ENCODE measurements at places on chromosomes 2 and 18.

DNA sequence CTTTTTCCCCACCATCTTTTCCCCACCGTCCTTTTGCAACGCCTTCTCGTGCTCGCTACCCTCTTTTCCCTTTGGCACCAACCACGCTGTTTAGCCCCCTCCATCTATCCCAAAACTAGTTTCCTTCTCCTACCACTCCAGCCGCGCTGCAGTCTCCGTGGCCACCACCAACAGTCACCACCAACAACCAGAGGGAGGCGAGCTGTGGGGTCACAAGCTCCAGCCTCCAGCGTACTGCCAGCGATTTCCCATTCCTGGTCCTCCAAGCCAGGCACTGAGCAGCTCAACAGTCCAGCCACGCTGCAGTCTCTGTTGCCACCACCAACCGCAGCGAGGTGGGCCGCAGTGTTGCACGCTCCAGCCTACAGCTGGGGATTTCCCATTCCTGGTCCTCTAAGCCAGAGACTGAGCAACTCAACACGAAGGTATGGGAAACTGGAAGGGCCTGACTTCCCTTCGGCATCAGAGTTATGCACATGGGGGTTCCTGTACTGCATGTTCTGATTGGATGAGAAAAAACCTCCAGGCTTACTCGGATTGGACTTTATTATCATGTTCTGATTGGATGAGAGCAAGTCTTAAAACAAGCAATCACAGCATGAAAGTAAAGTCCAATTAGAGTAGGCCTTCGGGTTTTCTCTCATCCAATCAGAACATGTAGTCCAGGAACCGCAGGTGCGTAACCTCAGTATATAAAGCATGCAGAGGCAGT lies 42.3 kb upstream of the IMP4 start:
- DNase-seq, result no peak

DNA sequence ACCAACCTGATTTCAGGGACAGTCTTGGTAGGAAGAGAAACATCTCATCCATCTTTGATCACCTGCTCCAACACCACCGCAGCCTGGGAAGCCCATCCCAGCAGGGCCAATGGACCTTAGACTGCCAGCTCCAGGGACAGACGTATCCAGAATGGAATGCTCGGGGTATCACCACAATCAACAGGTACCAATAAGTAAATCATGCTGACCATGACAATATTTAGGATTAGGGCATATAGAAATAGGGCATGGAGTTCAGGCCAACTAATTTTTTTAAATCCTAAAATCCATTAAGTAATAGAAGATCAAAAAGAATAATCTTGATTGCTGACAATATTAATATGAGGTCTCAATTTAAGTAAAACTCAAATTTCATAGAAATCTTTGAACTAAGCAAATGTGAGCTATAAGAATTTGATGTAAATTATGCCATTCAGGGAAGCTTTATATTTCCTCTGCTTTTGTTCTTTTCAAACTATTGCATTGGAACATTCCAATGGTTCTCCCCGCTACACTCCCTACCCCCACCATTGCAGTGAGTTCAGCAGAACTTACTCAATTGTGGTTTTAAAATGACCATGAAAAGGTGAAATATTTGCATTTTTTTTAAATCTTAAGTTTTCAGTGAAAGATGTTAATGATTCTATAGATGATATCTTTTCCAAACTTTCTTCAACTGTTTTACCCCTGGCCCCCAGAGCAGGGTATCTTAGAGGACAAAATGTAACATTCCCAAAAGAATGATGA lies 138.6 kb downstream of the DNER start:
- no peak for DNase-seq

DNA sequence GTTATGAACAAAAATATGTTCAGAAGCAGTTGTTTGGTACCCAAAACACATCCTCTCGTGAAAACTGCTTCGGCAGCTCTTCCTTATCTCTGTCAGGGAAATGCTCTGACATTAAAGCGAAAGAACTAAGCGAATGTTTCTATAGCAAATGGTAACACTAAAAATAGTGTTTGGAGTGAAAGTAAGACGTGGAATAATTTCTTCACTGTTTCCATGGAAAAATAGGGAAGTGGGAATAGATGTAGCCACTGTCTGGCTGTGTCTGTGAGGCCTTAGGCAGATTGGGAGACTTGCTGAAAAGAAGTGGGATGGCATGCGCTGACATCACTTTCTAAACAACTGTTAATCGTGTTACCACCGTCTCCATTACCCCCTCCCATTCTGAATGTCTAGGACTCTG lies 11.5 kb upstream of the CRACDL start:
- no peak for DNase-seq

DNA sequence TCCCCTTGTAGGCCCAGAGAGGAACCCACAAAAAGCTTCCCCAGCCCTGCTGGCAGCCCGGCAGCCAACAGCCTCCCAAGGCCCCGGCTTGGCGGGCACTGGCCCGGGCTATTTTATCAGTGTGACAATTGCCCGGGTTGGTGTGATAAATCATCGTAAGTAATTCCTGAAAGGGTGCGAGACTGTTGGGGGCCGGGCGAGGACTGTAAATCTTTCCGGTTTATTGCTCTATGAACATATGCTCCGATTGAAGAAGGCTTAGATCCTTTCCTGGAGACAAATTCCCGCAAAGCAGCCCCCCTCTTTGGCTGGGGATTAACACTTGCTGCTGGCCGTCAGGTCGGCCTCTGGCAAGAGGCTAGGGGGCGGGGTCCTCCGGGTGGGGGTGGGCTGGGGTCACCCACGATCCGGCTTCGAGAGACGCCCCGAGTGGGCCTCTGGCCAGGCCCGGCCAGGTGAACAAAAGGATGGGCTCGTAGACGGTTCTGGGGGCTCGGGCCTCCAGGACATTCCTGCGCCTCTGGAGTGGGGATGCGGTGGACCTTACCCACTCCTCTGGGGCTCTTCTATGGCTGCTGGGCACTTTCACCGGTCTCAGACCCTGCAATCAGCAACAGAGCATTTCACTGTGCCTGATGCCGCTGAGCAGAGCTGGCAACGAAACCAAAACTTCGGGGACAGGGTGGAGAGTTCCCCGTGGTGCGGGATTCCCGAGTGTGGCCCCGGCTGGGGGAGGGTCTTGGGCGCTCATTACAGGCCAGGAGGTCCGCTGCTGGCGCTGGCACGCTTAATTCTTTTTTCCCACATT lies 2.0 kb downstream of the HOXD3 start:
- DNase-seq, result no peak

GRCh38 chr2:52383541-52383940 lies 1351.6 kb upstream of the NRXN1 start:
- no peak for DNase-seq

DNA sequence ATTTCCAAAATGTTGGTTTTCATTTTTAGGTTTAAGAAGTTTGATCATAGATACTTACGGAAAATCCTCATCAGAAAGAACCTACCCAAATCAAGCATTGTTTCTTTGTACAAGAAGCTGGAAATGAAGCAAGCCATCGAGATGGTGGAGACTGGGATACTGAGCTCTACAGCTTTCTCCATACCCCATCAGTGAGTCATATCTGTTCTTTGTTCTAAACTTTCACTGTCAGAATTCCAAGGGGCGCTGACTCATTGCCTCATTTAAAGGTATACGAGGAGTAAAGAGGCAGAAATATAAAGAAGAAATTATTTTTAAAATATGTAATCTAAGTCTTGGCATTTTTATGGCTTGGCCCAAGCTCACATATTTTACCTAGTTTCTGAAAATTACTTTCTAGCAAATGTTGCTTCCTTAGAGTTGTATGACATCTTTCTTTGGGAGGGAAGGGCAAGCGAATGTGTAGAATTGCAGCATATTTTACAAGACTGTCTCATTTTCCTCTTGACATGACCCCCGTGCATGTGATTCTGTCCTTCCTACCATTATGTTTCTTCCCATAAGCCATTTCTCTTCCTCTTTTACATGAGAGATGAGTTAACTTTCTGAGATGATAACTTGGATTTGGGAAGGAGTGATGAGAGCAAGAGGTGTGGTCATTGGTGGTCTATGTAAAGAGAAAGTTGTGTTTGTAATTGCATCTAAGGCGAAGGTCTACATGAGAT lies 41.2 kb downstream of the SLC9A4 start:
- DNase-seq, result no peak

- DNase-seq, result no peak
These were observed 161.3 kb downstream of the HNMT start for GRCh38 chr2:138125306-138126288.

- no peak for DNase-seq
These were observed 136.1 kb downstream of the DNER start for GRCh38 chr2:229578052-229578846.

GRCh38 chr2:228509021-228509420 lies 327.5 kb upstream of the SPHKAP start:
- no peak for DNase-seq

DNA sequence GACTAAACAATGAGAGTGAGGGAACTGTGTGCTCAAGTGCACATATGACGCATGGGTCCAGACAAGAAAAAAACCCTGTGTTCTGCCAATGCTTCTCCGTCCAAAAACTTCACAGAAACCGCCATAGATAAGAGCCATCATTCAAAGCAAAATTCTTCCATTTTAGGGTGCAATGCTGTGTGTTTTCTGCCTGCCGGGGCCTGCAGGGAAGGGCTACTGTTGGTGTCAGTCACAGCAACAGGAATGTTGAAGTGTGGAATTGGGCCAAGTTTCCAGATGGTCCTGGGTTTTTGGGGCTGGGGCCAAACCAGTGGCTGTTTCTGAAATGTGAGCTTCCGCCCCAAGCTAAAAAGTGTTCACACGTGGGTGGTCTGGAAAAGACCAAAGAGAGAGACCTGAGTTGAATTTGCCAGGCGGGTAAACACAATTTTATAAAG lies 677 bp upstream of the MC2R start:
- DNase-seq, result no peak

DNA sequence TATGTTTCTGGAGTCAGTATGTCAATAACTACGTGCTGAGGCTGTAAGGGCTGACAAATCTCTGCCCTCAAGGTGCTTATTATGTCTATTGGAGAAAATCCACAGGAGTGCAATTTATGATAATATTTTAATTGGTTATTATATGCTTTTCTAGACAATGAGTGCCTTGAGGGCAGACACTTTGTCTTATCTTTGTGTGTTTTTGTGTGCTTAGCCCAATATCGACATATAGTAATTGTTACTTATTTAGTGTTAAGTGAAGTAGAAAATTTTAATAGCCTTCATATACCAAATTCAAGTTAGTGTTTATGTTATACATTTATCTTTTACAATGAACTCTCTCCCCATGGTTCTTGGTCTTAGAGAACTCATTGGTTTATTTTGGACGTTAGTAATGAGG lies 118.9 kb downstream of the WDR7 start:
- no peak for DNase-seq

DNA sequence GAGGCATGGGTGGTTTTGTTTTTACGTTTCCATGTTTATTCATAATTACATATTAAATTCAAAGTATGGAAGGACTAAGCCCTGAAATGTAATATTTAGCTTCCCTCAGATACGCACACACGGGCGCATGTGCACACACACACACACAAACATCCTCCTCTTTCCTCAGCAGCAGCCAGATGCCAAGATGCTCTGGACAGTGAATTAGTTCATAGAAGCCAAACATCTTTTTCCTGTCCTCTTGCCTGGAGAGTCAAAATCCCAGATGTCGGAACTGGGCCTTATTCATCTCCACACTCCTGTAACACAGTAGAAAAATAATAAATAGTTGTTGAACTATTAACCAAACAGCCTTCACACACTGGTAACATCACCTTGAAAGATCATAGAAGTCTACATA lies 273.1 kb downstream of the SP3 start:
- DNase-seq, result no peak

- DNase-seq, result no peak
These were observed 94.0 kb downstream of the NYAP2 start for GRCh38 chr2:225493420-225494099.

DNA sequence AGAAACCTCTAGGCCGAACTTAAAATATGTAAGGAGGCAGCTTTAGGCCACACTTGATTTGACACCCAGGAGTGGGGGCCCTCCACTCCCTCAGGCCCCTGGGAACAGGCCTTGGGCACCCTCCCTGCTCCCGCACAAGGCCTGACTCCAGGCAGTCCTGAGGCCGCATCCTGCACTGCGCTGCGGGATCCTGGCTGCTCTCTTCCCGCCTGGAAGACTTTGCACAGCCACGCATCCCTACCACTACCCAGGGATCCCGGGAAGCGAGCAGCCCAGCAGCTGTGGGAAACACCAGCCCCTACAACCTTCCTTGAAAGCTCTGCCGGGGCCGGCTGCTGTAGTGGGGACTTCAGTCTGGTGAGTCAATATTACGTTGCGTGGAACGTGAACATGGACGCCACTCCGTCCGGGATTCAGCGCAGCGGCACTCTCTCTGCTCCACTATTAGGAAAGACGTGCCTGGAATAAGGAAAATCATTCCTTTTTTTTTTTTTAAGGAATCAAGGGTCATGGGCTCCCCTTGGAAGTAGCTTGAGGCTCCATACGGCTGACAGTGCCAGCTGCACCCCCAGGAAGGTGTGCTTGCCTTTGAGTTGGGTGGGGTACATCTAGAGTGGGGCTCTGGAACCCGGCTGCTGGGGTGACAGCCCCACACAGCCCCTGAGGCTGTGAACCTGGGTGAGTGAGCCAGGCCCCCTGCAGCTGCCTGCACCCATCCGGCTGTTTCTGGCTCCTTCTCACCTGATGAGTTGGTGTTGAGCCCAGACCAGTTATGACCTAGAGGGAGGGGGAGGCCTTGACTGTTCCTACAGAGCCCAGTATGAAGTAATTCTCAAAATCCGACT lies 119.2 kb upstream of the TMEM18 start:
- DNase-seq, result no peak

DNA sequence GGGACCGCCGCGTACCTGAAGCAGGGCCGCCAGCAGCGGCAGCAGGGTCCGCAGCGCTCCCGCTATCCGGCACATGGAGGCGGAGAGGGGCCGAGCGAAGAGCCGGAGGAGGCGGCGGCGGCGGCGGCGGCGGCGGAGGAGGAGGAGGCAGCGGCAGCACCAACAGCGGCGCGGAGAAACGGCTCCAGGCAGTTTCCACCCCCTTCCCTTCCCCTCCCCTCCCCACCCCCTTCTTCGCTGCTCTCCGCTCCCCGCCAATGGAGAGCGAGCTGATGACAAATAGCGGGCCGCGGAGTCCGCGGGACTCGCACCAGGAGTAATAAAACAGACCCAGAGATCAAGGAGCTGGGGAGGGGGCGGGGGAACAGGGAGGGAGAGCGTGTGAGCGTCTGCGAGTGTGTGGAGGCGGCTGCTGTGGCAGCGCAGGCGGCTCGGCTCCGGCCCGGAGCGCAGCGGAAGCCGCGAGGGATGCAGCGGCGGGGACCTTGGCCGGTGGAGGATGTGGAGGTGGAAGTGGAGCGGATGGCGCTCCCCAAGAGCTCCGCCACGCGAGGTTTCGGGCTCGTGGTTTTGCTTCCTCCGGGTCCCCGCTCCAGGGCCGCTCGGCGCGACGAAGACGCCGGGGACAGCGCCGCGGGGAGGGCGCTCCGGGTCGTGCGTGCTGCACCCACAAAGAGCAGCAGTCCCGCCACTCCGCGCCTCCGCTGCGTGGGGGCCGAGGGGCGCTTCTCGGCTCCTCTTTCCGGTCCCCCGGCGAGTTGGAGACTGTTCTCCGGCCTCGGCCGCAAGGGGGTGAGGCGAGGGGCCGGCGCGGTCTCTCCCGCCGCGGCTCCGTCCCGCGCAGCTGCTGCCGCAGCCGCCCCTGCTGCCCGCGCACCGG lies at the start of gene CDH2:
TSS of gene CDH2 (minus strand) at position 183 of the 880 bp plus-strand sequence. CDS start at position 75, 108 bp downstream.
- no peak for DNase-seq

Measured in MV-4-11 (cell line).